ENCODE measurements at places on chromosomes 2 and 18.

- no peak overlapping the region for H3K4me3 ChIP-seq
- DNase-seq: no peak
- no peaks in the 10 kb centered on the region for H3K36me3 ChIP-seq
- H3K4me1 ChIP-seq: no peaks in the 10 kb centered on the region
- no peak overlapping the region for H3K27ac ChIP-seq
These were observed 65.8 kb downstream of the ALPK2 start for GRCh38 chr18:58562999-58563667.

DNA sequence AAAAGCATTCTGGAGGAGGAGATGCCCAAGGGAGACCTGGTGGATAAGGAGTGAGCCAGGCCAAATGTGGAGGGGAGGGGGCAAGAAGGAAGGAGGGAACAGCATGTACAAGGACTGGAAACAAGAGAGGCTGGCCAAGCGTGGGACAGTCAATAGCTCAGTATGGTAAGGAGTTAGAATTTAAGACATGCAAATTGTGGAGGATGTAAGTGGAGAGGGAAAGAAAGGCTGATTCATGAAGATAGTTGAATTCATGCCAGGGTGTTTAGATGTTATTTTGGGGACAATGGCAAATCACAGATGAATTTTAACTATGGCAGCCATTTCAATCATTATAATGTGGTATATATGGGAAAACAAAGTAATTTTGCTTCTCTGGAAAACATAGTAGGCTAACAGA is 462.3 kb downstream of the MEIS1 start:
- no peak for DNase-seq
- H3K4me1 ChIP-seq: no peaks in the 10 kb centered on the region
- H3K36me3 ChIP-seq: no peaks in the 10 kb centered on the region
- H3K27ac ChIP-seq: no peak overlapping the region

DNA sequence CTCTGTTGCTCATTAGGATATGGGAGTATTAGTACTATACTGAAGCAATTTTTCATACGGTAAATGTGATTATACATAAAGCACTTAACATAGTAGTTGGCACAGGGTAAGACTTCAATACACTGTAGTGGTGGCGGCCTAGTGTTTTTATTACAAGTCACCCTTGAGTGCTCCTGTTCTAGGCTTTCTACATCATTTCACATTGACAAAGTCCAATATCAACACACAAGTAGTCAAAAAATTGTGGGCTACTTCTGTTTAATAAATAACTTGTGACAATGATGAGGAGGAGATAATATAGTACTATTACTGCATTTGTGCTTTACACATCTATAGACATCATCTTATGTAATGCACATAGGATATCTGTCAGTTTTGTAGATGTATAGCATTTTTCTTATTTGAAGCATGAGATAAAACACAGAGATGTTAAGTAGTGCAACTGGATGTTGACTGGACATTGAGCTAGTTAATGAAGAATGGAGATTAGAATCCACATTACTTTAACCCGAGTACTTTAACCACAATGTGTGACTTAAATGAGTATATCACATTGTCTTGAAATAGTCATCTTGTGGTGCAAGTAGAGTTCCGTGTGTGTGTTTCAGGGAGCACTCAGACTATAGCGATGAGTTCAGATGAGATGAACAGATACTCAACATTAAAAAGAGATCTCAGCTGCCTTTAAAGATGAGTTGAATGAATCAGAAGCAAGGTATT is 134.8 kb downstream of the ZNF385B start:
- H3K27ac ChIP-seq: no peak overlapping the region
- no peaks in the 10 kb centered on the region for H3K27me3 ChIP-seq
- no peak for DNase-seq

DNA sequence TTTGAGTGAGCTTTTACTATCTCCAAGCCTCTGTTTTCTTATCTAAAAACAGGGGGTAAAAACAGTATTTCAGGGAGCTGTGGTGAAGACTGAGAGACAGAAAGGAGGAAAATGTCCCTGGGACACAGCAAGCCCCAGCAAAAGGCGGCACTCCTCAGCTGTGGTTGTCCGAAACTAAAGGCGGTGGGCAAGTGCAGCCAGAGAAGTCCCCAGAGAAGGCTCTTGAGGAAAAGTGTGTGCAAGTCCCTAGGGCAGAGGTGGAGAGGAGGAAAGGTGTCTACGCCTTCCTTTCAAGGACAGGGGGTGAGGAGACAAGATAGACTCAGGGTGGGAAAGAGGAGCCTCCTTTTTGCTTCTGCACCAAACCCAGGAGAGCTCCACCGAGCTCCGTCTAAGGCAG is 45.5 kb downstream of the CYP27C1 start:
- DNase-seq: no peak
- H3K4me3 ChIP-seq: no peak overlapping the region
- H3K4me1 ChIP-seq: no peaks in the 10 kb centered on the region
- no peaks in the 10 kb centered on the region for H3K36me3 ChIP-seq
- H3K27ac ChIP-seq: no peak overlapping the region

- H3K27ac ChIP-seq: no peak overlapping the region
- no peaks in the 10 kb centered on the region for H3K36me3 ChIP-seq
These were observed 360.7 kb downstream of the SPAG16 start for GRCh38 chr2:213644926-213645325.

DNA sequence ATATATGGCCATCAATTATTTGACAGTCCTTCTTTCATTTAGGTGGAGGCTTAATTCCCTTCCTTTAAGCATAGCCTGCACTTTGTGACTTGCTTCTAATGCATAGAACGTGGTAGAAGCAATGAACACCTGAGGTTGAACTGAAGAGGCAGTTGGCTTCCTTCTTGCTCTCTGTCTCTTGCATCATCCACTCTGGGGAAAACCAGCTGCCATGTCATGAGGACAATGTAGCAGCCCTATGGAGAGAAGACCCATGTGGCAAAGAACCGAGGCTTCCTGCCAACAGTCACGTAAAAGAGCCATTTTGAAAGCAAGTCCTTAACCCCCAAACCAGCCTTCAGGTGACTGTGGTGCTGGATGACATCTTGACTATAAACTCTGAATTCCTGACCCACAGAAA is 46.8 kb downstream of the ATOH8 start:
- H3K27ac ChIP-seq: no peak overlapping the region
- H3K4me1 ChIP-seq: peaks cover 18% of the 10 kb centered on the region
- H3K36me3 ChIP-seq: no peaks in the 10 kb centered on the region
- peak; percentile 30 for DNase-seq

DNA sequence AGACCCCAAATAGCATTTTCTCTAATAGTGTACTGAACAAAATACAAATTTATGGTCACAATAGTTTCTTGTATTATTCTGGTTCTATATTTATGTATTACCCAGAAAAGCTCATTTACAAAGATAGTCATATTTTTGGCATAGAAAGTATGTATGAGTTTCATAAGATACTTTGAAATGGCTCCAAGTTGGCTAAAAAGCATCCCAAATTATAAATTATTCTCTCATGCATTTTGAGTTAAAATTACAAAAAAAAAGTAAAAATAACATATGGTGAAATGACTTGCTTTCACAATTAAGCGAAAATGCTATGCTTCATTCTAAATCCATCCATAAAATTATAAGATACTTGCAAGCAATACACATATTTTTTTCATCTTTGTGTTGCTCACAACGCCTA is 530.7 kb downstream of the ZNF804A start:
- no peaks in the 10 kb centered on the region for H3K36me3 ChIP-seq
- no peak overlapping the region for H3K4me3 ChIP-seq
- no peaks in the 10 kb centered on the region for H3K27me3 ChIP-seq
- H3K4me1 ChIP-seq: no peaks in the 10 kb centered on the region
- no peak for DNase-seq
- H3K27ac ChIP-seq: no peak overlapping the region

DNA sequence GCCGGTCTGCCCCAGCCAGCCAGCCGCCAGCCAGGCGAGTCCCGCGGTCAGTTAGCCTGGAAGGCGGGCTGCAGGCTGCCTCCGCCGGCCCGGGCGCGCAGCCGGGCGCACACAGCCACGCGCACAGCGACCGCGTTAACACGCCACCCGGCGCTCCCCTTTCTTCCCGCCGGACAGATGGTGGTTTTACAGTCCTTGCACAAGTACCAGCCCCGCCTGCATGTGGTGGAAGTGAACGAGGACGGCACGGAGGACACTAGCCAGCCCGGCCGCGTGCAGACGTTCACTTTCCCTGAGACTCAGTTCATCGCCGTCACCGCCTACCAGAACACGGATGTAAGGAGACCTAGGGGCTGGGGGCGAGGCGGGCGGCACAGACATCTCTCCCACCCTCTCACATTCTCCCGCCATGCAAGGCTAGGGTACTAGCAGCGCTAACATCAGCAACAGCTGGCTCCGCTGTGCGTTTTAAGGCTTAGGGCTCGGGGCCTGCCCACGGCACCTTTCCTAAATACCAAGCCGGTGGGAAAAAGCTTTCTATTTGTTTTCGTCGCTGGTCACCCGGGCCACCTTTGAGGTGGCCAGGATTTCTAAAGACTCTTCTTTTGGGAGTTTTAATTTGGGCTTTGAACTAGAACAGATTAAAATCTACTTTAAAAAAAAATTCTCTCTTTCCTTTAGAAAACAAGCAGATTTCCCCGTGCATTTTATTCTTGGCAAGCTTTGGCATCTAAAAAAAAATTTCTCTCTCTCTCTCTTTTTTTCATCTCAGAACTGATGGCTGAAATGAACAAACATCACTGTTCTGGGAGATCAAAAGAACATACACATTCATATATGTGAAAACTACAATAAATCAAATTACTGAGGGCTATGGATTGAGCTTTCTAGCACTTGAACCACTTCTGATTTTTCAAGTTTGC is 2.9 kb downstream of the TBR1 start:
- no peaks in the 10 kb centered on the region for H3K27me3 ChIP-seq
- H3K4me3 ChIP-seq: no peak overlapping the region
- H3K36me3 ChIP-seq: no peaks in the 10 kb centered on the region
- no peak overlapping the region for H3K27ac ChIP-seq
- no peak for DNase-seq

- no peaks in the 10 kb centered on the region for H3K4me1 ChIP-seq
- H3K27ac ChIP-seq: no peak overlapping the region
- no peak overlapping the region for H3K4me3 ChIP-seq
- no peak for DNase-seq
- no peaks in the 10 kb centered on the region for H3K36me3 ChIP-seq
These were observed 392.9 kb downstream of the ZNF521 start for GRCh38 chr18:24959051-24959476.

DNA sequence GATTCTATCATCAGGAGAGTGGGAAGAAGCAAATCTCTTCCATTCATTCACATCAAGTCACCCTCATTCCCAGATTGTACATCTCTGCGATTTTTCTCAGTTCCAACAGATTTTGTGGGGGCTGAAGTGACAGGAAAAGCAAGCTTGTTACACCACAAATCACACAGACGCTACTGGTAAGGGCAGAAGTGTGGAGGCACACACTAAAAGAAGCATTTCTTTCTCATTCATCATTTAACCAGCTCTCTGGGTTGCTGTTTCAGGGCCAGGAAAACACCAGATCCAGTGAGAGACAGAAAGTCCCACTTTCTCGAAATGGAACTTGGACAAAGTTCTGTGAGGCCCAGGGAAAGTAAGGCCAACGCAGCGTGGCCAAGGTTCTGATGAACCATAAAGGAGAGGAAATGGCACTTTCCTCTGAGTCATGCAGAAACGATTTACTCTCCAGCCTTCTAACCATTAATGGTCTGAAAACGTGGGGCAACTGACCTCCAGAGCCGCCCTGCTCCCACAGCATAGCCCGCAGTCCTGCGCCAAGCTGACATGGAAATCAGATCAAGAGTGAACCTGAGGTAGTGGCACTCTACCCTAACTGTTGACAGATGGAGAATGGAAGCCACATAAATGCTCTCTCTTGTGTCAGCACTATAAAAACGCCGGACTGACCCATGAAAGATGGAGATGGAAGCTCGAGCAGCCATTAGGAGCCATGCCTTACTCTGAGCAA is 191.0 kb downstream of the C1D start:
- no peak overlapping the region for H3K27ac ChIP-seq
- H3K27me3 ChIP-seq: peaks cover 9% of the 10 kb centered on the region
- DNase-seq: no peak

DNA sequence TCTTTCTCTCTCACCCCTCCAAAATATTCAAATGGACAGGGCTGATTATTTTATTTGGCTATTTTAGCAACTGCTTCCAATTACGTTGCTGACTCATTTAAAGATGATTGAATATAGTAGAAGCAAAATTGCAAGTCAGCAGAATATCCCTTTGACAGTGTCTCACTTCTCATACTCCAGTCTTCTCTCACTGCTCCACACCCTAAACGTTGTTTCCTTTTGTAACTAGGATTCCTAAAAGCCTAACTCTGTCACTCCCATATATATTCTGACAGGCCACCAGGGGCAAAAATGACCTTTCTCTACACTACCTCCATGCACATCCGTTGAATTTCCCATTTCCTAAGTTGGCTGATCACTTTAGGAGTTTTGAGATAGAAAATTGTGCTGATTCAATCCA is 351.1 kb downstream of the RND3 start:
- H3K27me3 ChIP-seq: no peaks in the 10 kb centered on the region
- H3K36me3 ChIP-seq: no peaks in the 10 kb centered on the region
- H3K4me1 ChIP-seq: peaks cover 23% of the 10 kb centered on the region

GRCh38 chr2:236749346-236749745 is 179.7 kb downstream of the ACKR3 start:
- no peak for DNase-seq
- no peak overlapping the region for H3K27ac ChIP-seq
- no peaks in the 10 kb centered on the region for H3K36me3 ChIP-seq
- H3K27me3 ChIP-seq: peaks cover 15% of the 10 kb centered on the region

GRCh38 chr2:134897932-134898331 is 20.7 kb upstream of the CCNT2 start:
- DNase-seq: no peak
- no peak overlapping the region for H3K4me3 ChIP-seq
- H3K36me3 ChIP-seq: no peaks in the 10 kb centered on the region
- no peaks in the 10 kb centered on the region for H3K27me3 ChIP-seq
- H3K4me1 ChIP-seq: no peaks in the 10 kb centered on the region

- H3K4me3 ChIP-seq: no peak overlapping the region
- no peak overlapping the region for H3K27ac ChIP-seq
- H3K27me3 ChIP-seq: no peaks in the 10 kb centered on the region
- DNase-seq: no peak
These were observed 16.7 kb upstream of the CELF4 start for GRCh38 chr18:37582261-37582660.

- DNase-seq: no peak
- H3K4me3 ChIP-seq: no peak overlapping the region
- H3K27me3 ChIP-seq: peaks cover 8% of the 10 kb centered on the region
- no peak overlapping the region for H3K27ac ChIP-seq
- no peaks in the 10 kb centered on the region for H3K36me3 ChIP-seq
These were observed 139.6 kb downstream of the TWIST2 start for GRCh38 chr2:238987352-238987981.

DNA sequence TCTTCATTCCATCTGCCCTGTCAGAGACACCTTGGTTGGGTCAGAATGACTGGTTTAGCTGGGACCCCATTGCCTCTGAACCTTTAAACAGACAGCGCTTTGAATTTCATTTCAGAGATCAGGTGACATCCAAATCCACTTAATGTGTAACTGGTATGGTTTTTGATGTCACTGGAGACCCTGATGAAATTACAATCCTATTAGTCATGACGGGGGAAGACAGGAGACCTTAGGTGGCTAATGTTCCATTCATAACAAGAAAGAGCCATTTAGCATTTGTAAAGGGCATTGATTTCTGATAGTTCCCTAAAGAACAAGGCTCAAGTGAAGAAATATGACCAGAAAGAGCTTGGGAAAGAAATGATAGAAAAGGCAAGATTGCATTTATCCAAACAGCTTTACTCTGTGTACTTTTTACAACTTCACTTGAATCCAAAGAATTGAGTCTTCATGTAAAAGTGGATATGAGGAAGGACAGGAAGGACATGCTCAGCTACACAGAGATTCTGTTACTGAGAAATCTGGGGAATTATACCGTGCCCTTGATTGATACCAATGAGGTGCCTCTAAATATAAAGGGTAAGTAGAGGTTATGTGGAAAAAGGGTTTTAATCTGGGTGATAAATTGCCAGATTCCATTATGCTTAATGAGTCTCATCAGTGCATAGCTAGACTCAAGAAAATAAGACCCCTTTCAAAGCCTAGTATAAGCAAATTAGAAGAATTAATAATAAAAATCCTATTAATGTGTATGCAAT is 198.2 kb downstream of the NCKAP5 start:
- no peak overlapping the region for H3K4me3 ChIP-seq
- H3K4me1 ChIP-seq: no peaks in the 10 kb centered on the region

Data from DND-41 (cell line).